Glutamatergic neuron (in vitro differentiated cells): ENCODE measurements at places on chromosomes 3 and 15. TPM values are rescaled to one million over a fixed set of nuclear protein-coding genes. Genes with fewer than 3 reads are reported as not detected.
A peak's percentile ranks its signal among the peaks of the same experiment; 100 is the strongest.

- no peak for DNase-seq
Observed at GRCh38 chr3:47385796-47386195, 5.0 kb downstream of the PTPN23 start.

GRCh38 chr3:171164067-171164465, 137.5 kb upstream of the SLC2A2 start:
- DNase-seq, result no peak

TMCO5A gene
- not detected for total RNA-seq

GRCh38 chr3:160448845-160449635, 546 bp downstream of the TRIM59 start:
- DNase-seq, result peak; percentile 65

GRCh38 chr3:29695643-29696198, 414.9 kb downstream of the RBMS3 start:
- no peak for DNase-seq

- DNase-seq, result no peak
Observed at GRCh38 chr15:69323893-69324430, 25.2 kb downstream of the PAQR5 start.

GABRB3 gene
- 287 TPM for total RNA-seq

GRCh38 chr3:120652281-120652680, 29.8 kb downstream of the HGD start:
- peak; percentile 40 for DNase-seq

DNA sequence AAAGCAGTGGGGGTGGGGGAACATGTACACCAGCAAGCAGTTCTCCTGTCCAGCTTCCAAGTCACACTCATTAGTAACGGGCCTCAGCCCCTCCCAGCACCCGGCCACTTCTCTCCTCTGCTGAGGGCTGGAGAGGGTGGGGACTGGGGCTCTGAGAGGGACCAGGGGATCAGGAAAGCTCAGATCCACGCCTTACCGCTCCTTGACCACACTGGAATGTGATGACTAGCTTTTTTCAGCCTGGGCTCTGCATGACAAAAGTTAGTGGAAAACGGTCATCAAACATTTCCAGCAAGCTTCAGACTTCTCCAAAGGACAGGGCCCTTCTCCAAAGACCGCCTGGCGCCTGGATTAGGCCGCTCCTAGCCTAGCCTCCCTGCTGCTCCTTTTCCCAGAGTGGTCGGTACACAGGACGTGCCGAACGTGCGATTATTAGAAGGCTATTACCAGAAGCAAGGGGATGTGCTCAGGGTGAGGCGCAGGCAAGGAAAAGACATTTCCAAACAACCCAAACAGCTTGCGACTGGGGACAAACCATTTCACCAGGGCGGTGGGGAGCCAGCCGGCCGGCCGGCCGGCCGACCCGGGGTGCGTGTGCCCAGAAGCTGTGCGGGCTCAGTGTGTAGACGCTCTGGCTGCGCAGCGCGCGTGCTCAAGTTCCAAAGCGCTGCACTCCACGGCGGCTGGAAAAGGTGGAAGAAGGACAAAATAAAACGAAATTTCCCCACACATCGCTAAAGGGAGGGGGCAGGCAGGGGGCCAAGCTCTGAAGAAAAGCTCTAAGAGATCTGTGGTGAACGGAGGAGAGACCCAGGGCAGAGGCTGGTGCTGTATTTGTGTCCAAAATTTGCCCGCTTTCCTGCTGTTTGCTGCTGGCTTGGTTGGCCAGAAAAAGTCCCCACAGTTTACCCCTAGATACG, 51.0 kb upstream of the SSR3 start:
- DNase-seq, result peak; percentile 30

DNA sequence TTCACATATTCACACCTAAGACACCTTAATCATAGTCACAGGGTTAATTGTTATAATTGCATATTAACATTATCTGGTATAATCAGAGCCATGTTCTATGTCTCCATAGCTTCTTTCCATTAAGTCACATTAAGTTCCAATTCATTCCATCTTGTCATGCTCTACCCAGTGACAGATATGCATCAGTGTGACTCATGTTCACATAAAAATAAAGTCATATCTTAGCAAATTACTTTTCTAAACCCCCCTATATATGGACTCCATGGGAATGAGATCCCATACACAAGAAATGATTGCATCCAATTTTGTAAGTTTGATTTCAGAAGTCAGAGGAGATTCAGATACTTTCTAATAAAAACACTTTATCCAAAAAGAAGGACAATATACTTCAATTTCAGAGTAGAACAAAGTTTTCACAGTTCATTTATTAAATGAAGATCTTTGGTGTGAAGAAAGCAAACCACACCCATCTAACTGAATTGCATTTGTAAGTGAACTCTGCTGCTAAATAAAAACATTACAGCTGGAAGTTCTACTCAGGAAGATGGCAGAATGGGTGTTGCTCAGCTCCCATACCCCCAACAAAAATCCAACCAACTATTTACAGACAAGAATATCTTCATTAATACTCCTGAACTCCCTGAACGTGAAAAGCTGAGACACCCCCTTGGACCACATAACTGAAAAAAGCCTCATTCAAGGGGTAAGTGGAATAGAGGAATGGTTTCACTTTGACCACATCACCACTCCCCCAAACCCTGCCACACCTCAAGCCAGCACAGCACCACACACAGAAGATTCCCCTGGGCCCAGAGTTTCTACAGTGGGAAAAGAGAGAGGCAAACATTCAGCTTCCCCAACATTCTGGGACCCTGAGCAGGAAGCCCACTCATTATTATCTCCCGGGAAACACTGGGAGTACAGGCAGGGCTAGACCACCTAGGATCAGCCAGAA, 27.6 kb downstream of the THBS1 start:
- no peak for DNase-seq

- DNase-seq, result no peak
Observed at GRCh38 chr3:124542214-124542869, 187.9 kb upstream of the UMPS start.

GRCh38 chr3:105243076-105243475, 123.6 kb upstream of the ALCAM start:
- DNase-seq, result no peak

CHAC1 gene
- total RNA-seq, result 45.6 TPM

GRCh38 chr15:37818152-37818677, 116.2 kb upstream of the TMCO5A start:
- no peak for DNase-seq

COL8A1 gene
- 0.25 TPM for total RNA-seq

- peak; percentile 69 for DNase-seq
Observed at GRCh38 chr3:47571391-47572175, 7.1 kb downstream of the CSPG5 start.

DNA sequence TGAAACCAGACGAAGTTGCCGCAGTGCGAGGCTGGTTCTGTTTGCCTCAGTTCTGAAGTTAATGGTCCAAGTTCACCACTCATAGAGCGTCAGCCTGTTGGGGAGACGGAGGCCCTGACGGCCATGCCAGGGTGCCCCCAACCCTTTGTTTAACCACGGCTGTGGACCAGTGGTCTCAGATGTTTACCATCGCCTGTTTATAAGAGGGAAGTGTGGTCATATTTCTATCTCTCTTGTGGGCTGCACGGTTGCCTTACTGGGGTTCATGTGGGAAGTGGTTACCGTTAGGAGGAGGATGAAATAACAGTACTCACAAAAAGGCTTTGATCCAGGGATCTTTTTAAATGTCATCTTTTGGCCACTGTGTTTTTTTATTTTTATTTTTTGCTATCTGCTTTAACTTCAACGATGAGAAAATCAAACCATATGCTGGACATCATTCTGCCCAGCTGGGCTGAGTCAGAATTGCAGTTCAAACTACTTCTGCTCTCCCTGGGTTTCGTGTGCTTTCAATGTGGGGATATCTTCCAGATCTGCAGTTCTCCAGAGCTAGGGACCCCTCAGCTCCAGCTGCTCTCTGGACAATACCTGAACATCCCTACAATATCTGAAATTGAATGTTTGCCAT, 17.8 kb downstream of the SMAD3 start:
- no peak for DNase-seq

- DNase-seq, result peak; percentile 26
Observed at GRCh38 chr3:22960105-22960984, 242.8 kb upstream of the UBE2E2 start.

IGDCC3 gene
- 342 TPM for total RNA-seq

DNA sequence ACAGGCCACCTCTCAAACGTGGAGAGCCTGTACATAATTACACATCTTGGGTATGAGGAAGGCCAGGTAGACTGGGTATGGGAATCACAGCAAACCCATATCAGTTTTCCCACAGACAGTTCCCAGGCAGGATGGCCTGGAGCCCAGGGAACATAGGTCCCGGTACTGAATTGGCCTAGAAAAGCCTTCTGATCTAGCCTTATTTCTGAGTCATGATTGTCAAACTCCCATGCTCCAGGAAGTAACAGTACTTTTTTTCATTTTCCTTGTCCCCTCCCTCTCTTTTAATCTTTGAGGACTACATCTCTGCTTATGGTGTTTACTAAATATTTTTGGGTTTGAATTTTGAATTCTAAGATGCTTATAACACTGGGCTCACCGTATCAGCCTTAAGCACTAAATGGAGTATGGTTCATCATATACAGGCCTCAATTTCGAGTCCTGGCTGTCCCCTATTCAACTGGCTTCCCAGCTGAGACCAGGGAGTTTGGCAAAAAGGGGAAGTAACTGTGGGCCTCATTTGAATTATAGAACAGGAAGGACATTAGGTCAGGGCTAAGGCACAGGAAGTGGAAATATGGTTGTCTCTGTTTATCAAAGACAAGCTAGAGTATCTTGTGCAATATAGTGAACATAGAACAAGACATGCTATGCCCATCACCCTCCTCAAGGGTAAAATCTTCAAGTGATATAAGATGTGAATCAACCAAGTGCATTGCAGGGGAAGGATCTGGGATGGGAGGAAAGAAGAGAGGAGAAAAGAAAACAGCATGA, 494.6 kb downstream of the NTRK3 start:
- no peak for DNase-seq

DNA sequence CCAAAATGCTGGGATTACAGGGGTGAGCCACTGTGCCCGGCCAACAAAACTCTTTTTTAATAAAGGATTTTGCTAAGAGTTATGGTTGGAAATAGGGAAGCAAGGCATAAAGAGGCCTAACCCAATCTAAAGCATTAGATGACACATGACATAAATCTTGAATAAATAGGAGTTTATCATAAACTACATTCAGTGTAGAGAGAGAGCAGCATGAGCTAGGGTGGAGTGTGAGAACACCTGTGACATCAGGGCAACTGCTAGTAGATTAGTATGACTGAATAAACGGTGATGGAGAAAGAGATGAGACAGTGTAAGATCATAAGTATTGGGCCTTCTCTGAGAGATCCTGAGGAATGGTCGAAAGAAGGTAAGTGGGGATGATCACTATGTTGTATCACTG, 63.7 kb downstream of the DPPA2 start:
- DNase-seq, result no peak

DNA sequence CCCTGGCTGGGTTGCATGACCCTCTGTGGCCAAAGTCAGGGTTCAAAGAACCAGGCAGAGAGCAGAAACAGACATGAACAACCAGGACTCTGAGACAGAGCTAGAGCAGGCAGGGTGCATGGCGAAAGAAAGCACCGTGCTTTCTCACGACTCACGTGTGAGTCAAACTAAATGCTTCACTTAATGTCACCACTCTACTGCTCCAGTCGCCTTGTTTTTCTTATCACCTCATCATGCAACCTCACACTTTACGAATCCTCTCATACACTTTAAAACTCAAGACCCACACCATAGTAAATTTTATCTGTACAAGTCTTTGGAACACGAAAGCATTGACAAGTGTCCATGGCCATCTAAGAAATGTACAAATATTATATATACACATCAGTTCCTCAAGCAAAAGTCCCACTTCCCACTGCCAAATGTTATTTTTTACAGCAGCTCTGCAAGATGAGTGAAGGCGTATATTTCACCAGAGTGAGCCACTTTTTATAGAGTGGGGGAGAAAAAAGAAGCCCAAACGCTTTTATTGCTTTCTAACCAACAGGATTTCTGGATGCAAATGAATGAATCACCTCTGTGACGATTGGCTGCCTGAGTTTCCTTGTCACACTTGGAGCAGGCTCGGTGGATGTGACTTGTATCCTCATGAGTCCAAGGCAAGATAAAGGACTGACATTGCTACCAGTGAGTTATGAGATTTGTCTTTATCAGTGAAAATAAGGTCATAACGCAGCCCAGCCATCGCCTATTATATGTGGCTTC, 16.0 kb upstream of the MEGF11 start:
- DNase-seq, result no peak

DNA sequence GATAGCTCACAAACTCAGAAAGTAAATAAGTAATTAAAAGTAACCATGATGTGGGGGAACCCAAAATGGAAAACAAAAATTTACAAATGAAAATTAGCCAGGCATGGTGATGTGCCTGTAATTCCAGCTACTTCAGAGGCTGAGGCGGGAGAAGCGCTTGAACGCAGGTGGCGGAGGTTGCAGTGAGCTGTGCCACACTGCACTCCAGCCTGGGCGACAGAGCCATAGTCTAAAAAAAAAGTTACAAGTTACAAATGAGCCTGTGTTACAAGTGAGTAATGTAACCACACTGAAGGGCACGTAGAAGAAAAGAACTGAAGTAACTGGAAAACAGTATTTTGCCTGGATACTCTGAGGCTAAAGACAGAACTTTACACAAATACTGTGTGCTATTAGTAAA, 11.3 kb downstream of the EXOSC7 start:
- DNase-seq, result no peak

DNA sequence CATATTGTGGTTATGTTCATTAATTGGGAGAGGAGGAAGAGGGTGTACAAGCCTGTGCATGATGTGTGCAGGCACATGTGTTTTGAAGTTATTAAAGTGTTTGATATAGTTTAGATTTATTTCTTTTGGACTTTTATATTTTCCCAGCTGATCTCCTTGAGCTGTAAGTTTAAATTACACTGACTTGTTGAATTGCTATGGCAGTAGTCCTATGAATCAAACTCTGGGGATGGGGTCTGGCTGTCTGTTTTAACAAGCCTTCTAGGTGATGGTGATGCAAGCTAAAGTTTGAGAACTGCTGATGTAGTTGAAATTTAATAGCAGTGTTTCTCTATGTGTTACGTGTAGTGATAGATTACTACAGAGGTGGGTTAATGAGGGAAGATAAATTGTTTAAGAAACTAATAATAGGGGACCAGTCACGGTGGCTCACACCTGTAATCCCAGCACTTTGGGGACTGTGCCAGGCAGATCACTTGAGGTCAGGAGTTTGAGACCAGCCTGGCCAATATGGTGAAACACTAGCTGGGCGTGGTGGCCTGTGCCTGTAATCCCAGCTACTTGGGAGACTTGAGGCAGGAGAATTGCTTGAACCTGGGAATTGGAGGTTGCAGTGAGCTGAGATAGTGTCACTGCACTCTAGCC, 7.0 kb downstream of the ARIH1 start:
- no peak for DNase-seq

ENTPD3 gene
- 1.7 TPM for total RNA-seq

- DNase-seq, result no peak
Observed at GRCh38 chr3:106093616-106094015, 224.8 kb upstream of the CBLB start.

- no peak for DNase-seq
Observed at GRCh38 chr3:61032991-61033390, 218.3 kb downstream of the FHIT start.

GRCh38 chr15:57923306-57923705, 142.2 kb downstream of the ALDH1A2 start:
- no peak for DNase-seq

PP2D1 gene
- not detected for total RNA-seq

SCAMP5 gene
- total RNA-seq, result 164 TPM

GRCh38 chr3:188860147-188860546, 311.6 kb upstream of the TPRG1 start:
- no peak for DNase-seq

GRCh38 chr3:174775603-174776002, 83.5 kb upstream of the NAALADL2 start:
- no peak for DNase-seq
